Omental fat pad (tissue), 4 donors: ENCODE measurements at places on chromosomes 1 and 21. TPM values are rescaled to one million over a fixed set of nuclear protein-coding genes. Genes with fewer than 3 reads are reported as not detected.

Gene SYPL2
- total RNA-seq: 2.1 TPM

DNA sequence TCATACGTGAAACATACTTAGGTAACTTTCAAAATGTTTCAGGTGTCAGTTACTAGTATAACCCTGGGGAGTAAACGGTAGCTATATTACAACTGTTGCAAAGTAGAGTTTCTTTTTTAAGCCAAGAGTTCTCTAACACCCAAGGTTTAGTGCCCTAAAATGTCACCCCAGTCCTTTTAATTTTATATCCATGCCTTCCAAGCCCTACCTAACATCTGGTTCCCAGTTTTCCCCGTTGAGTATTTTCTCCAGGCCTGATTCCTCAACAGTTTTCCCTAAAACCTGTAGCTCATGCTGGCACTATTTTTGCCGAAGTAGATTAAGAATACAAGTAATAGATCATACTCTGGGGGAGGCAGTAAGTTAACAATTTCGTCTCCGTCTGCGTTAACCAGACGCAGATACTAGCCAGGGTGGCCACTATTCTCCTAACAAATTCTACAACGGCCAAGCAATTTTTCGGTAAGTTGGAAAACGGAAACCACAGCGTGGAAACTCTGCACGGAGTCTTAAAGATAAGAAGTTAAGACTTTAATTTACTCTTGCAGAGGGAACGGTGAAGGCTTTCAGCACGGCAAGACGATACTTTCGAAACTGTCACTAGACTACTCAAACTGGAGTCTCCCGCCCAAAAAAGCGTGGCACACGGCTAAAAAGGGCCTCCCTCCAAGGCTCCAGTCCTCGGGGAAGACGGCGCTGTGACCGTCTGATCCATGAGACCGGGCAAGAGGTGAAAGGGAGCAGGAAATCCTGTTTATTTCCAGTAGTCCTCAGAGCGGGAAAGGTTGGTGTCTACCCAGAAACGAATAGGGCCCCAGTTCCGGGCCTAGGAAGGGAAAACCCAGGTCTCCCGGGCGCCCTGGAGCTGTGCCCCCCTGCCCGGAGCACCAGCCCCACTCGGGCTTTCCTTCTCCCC is 945 bp downstream of the SRSF4 start:
- no peak for DNase-seq

- DNase-seq: no peak
These were observed 7.0 kb downstream of the KDM5B start for GRCh38 chr1:202801175-202801574.

GRCh38 chr1:178625695-178626094 is 99.3 kb upstream of the RALGPS2 start:
- DNase-seq: no peak

Gene CRB1
- total RNA-seq: not detected

DNA sequence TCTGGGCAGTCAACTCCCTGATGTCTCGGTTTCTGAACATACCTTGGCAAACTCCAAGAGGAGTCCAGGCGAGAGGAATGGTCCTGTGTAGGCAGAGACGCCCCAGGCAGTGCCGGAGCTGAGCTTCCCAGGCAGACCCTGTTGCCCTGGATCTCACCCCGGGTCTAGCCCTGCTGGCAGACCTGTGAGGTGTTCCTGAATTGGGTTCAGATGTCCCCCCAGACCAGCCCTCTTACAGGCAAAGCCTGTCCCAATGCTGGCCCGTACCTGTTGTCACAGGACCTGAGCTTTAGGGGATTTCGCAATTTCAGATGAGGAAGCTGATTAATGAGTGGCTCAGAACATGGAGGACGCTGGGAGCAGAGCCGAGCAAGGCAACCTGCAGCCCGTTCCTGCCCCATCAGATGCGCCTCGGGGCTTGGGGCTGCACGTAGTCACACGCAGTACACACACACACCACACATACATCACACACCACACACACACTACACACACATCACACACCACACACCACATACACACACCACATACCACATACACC is 38.5 kb upstream of the PDE9A start:
- no peak for DNase-seq

- no peak for DNase-seq
These were observed 33.3 kb upstream of the CNTN2 start for GRCh38 chr1:205009670-205010069.

DNA sequence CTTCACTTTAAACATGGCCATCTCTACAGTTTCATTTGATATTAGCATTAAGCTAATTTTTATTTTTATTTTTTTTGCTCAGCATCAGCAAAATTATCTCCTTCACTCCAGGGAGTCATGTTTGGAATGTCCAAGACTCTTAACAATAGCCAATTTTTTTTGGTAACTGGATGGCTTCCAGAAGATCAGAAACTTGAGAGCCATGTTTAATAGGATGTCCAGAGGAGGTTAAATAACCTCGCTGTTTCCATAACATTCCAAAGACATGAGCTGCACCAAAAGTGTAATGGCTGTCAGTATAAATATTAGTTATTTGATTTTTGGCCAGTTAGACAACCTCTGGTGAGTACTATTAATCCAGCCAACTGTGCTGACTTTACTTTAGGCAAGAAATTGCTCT is 80.7 kb downstream of the DNTTIP2 start:
- no peak for DNase-seq

GRCh38 chr1:53663529-53664300 is 75.2 kb downstream of the GLIS1 start:
- DNase-seq: no peak

Gene HCRTR1
- total RNA-seq: not detected

DNA sequence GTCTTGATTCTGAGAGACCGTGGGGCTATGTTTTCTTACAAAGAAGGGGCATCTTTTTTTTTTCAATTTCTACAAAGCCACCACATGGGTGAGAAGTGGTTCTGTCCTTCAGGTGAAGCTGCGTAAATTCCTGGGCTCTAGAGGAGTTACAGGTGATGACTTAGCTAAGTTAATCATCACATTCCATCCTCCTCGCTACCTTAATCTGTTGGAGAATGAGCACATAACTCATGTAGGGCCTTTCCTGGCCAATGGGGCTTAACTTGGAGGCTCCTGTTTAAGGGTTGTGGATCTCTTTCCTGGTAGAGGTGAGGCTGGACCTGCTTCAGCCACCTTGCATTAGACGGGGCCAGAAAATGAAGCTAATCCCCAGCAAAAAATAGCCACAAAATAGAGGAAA is 19.9 kb downstream of the REG4 start:
- DNase-seq: no peak

DNA sequence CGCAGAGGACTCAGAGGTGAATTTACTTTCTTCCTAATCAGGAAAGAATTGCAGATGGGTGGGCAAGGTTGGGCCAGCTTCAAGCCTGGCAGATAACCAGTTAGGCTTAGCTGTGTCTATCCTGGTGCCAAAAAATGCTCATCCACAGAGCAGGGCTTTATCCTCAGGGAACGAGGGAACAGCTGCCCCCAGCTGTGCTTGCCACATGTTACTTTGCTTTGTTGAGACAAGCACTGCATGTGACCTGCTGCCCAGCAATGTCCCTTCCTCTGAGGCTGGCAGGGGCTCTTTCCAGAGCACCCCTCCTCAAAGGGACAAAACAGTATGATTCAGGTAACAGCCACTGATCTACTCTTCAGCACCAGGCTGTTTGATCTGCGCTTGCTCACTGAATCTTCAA is 505.1 kb upstream of the USP24 start:
- no peak for DNase-seq

DNA sequence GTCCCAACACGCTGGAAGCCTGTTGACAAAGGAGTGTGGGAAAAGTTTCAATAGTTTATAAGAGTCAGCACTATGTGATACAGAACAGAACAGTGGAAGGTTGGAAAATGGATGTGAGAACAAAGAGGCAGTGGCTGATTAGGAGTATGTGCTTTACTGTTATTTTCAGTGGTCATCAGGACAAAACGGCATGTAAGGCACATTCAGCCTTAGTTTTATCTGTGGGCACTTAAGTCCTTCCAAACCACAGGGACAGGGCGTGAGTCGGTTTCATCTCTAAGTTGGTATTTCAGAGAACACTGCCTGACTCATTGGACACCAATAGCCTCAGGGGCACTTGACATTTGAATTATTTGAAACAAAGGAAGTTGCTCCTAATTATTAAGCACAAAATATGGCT is 306.9 kb downstream of the ASTN1 start:
- no peak for DNase-seq

DNA sequence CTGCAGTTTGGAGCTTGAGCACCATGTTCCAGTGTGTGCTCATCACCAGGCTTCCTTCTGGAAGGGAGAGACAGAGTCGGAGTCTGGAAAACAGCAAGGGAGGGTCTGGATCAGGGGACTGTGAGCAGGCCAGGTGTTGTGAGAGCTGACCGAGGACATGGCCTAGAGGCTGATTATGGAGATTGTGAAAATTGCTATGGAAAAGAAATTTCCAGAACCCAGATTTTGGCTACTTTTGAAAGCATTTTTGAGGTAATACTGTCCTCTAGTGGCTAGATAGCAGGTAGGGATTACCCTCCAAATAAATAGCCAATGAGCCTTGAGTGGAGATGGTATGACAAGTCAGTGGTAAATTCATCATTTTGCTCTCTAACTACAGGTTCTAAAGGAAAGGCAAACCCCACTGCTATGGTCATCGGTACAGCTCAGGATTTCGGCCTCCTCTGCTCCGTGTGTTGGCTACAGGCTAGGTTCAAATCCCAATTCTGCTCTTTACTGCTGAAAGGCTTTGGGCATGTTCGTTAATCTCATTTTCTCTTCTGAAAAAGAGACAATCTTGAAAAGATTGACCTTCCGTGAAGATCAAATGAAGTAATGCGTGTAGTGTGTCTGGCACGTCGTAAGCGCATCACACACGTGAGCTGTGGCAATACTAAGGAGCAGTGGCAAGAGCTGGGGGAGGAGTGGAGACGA is 1.0 kb upstream of the HAO2 start:
- DNase-seq: no peak

- no peak for DNase-seq
These were observed 33.2 kb downstream of the NHLH2 start for GRCh38 chr1:115807723-115808122.

- no peak for DNase-seq
These were observed 13.5 kb upstream of the FOXJ3 start for GRCh38 chr1:42348498-42348897.

DNA sequence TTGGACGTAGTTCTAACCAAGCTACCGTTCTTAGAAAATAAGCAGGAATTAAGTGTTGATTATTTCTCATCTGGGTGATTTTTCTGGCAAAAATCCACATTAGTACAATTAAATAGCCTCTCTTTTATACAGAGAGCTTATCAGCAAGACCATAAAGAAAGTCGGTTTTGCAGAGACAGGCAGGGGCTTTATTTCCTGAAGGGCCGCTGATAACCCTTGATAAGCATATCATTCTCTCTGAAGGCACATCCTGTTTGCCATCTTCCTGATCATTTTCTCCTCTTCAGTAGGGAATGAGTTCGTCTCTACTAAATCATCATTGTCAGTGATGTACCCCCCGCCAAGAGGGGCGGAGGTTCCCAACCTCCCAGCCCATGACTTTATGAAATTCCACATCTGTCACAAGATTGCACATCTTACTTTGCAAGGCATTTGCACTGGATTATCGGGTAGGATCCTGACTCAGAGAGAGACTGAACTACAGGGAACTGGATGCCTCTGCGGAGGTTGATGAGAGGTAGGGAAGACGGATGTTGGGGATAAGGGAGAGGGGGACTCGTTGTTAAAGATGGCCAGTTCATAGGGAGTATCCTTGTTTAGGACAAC is 115.7 kb downstream of the KCNJ6 start:
- DNase-seq: no peak

Gene SLAMF9
- total RNA-seq: 7.2 TPM

Gene CHODL
- 1.4 TPM for total RNA-seq

DNA sequence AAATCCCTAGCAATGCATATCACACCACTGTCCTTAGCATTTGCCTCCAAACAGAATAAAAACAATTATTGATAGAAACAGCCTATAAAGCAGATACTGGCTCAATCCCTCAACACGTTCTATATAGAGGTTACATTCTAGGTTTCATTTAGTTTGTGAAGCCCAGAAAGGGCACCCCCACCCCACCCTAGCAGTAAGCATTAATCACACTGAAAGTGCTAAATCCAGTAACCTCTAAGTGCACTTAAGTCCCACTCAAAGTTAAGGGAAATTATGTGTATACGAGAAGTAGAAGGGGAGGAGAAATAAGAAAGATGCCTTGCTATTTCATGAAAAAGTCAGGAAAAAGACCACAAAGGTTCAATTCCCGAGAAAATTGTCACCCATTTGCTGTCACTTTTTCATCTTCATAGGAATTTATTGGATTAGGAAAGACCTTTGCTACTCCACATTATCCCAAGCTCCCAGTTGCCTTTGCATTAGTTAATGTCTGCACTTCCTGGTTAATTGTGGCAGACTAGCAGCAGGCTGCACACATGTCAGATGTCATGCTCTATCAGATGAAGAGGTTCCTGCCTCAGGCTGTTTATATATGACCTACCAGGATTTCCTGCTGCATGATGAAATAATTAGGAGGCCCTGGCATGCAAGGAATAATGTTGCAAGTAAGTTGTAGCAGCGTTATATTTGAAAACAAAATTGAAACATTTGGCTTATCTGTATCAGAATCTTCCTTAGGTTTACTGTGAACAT is 54.5 kb upstream of the LHX8 start:
- no peak for DNase-seq

GRCh38 chr21:41957991-41958766 is 4.4 kb upstream of the C2CD2 start:
- DNase-seq: peak; percentile 44

Gene PRAMEF4
- not detected for total RNA-seq

GRCh38 chr1:14332158-14332557 is 266.3 kb upstream of the KAZN start:
- DNase-seq: no peak

DNA sequence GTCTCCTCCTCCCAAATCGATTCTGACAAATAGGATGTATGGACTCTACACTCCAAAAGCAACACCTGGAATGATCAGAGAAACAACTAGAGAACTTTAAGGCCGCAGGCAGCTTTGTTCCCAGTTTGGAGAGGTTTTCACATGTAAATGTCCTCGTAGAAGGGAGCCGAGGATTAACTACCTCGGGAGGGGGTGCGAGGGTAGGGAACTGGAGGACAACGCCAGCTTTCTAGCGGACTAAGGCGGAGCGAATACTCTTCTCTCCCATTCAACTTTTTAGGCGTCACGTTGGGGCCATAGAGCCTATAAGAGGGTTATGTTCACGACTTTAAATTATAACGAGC is 1.2 kb downstream of the SCAF4 start:
- DNase-seq: no peak

Gene RGS4
- 3.2 TPM for total RNA-seq

DNA sequence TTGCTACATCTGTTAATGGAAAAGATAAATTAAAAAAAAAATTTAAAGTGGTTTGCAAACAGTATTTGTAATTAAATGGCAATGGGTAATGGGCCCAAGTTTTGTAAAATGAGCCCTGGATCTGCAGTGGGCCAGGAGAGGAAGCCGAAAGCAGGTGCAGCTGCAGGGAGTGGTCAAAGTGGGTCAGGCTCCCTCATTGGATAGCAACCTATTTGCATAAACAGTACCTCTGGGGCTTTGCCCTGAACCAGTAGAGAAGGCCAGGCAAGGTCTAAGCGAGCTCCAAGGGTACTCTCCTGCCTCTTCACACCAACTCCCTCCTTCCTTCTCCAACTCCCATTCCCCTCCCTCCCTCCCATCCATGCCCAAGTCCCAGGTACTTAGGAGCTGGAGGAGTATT is 138.9 kb downstream of the HMGB4 start:
- no peak for DNase-seq

- DNase-seq: no peak
These were observed 24.5 kb downstream of the CLIC6 start for GRCh38 chr21:34693192-34693810.

GRCh38 chr1:32709075-32709474 is 6.5 kb upstream of the SYNC start:
- no peak for DNase-seq

Gene EPHA2
- 41.2 TPM for total RNA-seq

Gene EFCAB14
- 91.4 TPM for total RNA-seq
